ENCODE measurements at places on chromosomes 2 and 18.
A peak's percentile ranks its signal among the peaks of the same experiment; 100 is the strongest.

GRCh38 chr2:84495539-84496146 lies 20.7 kb upstream of the DNAH6 start:
- peak; percentile 70 for DNase-seq

GRCh38 chr18:3401669-3402620 lies 48.0 kb upstream of the TGIF1 start:
- DNase-seq, result no peak

DNA sequence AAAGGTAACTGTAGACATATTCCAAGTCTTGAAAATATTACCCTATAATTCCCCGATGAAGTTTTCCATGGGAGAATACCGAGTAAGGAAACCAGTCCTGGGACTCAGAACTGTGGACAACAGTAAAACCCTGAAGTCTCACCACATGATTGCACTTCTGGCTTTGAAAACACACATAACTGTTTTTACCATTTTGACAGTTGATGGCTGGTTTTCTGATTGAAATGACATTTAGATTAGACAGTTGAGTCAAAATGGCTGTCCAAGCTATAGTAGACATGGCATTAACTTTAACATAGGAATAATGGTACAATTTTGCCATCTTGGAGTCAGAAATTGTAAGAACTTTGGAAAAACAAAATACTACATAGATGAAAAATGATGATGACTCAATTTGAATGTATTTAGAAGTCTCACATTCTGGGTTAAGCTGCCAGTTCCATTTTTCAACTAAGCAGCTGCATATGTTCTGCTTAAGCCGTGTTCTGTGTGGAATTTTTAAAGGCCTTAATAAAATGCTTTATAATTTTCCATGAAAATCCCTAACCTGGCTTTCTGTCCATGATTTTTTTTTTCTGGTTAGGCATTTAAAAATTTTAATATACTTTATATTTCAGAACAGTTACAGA lies 38.3 kb upstream of the WIPF1 start:
- no peak for DNase-seq

GRCh38 chr18:27599202-27599829 lies 414.2 kb upstream of the CHST9 start:
- DNase-seq, result peak; percentile 24

GRCh38 chr2:192148620-192149321 lies 46.0 kb downstream of the TMEFF2 start:
- DNase-seq, result no peak

GRCh38 chr18:32208023-32208422 lies 18.2 kb downstream of the MEP1B start:
- no peak for DNase-seq

- DNase-seq, result no peak
Measured at GRCh38 chr18:9742524-9743131, 34.5 kb downstream of the RAB31 start.

GRCh38 chr2:227325839-227326195 lies 766 bp downstream of the MFF start:
- DNase-seq, result no peak

- no peak for DNase-seq
Measured at GRCh38 chr2:19871836-19872235, 29.9 kb downstream of the TTC32 start.

- no peak for DNase-seq
Measured at GRCh38 chr2:233856184-233856583, 1.8 kb upstream of the HJURP start.

DNA sequence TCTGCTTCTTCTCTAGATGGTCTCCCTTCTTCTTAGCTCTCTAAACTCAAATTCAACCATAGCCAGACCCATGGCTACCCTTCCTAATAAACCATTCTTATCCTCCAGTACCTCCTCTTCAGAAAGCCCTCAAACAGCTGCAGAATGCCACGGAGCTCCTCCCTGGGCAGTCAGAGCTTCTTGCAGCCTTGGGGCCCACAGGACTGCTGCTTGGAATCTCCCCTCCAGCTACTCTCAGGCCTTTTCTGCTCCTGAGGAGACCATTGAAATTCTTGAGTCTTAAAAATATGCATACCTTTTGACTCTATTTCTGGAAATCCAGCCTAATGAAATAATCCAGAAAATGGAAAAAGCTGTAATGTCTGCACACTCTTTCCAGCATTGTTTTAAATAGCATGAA lies 30.7 kb downstream of the EFR3B start:
- no peak for DNase-seq

GRCh38 chr2:47675196-47675825 lies 107.6 kb upstream of the MSH6 start:
- DNase-seq, result no peak

DNA sequence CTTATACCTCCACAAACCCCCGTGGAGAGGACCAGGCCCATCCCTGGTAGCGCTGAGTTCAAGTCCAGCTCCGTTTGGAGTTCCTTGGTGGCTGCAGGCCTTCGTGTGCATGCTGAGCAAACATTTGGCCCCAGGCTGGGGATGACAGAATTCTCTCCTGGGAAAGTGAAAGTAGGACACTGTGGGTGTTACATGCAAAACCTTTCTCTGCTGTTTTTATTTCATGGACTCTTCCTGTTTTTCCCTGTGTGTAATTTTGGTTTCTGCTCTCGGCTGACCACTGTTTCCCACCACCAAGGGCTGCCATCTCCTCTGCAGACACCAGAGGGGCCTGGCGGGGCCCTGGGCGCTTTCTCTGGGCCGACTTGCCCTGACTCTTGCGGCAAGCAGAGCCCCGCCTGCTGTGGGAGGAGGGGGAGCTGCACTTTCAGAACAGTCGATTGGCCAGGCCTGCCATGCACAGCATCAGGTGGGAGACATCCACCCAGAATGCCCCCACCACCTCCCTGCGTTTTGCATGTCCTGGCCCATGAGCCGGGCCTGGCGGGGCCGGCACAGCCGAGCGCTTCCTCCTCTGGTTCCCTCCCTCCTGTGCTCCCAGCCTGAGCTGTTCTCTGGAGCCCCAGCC lies 102.4 kb downstream of the CABLES1 start:
- DNase-seq, result no peak

- no peak for DNase-seq
Measured at GRCh38 chr2:57888463-57888862, 158.1 kb upstream of the VRK2 start.

- DNase-seq, result peak; percentile 29
Measured at GRCh38 chr2:179936654-179937053, 70.4 kb downstream of the CWC22 start.

GRCh38 chr2:201116959-201117734 lies 1.2 kb downstream of the CFLAR start:
- DNase-seq, result peak; percentile 59

GRCh38 chr2:169818241-169818640 lies 6.5 kb downstream of the METTL5 start:
- no peak for DNase-seq

- DNase-seq, result no peak
Measured at GRCh38 chr18:62585274-62586150, 62.7 kb downstream of the ZCCHC2 start.

DNA sequence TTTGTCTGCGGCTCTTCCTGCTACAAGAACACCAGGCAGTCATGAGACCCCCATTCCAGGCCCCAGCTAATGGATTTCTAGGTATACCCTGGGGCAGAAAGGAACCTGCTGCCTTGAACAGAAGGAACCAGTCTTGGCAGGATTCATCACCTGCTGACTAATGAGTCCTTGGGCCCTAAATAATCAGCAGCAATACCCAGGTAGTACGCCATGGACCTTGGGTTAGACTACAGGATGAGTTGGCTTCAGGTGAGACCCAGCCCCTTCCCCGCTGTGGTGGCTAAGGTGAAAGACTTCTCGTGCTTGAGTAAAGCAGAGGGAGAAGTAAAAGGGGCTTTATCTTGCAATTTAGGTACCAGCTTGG lies 105.0 kb downstream of the SPIRE1 start:
- DNase-seq, result no peak

DNA sequence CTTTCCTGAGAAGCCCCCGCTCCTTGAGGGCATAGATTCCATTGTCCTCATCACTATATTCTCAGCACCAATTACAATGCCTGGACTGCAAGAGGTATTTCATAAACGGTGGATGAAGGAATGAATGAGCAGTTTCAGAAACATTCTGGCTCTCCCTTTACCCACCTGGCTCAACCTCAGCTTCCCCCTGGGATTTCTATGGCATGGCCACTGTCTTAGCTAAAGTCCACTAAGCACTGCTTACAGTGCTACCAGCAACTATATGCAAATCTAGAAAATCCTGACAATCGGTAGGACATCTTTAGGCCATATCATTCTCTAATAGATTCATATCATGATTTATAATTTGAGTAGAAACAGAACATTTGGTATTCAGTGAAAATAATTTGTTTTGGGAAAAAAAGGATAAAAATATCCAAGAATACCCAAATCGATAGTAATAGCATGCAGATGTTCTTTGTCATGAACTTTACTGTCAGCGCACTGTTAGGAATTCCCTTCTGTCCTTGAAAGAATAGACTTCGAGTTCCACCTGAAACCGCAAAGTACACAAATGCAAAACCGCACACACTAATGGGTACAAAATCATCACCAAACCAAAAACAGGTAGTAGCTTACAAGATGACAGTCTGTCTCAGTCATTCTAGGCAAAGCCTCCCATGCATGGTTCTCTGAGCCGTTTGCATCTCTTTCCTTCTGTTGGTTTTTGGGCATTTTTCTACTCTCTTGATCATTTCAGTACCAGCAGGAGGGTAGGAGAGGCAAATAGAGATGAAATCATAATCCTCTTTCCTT lies 303.6 kb upstream of the ID2 start:
- DNase-seq, result no peak

All from HCT116 (cell line).